ENCODE measurements at places on chromosomes 6 and 20. TPM values are rescaled to one million over a fixed set of nuclear protein-coding genes. Genes with fewer than 3 reads are reported as not detected.

GRCh38 chr20:53003420-53004154, 31.4 kb downstream of the TSHZ2 start:
- DNase-seq = no peak

GRCh38 chr6:164148788-164149187, 734.3 kb downstream of the QKI start:
- DNase-seq = peak; percentile 0

- no peak for DNase-seq
Observed at GRCh38 chr20:61345656-61346055, 93.6 kb downstream of the CDH4 start.

GRCh38 chr6:165110860-165111259, 198.5 kb downstream of the C6orf118 start:
- no peak for DNase-seq

Gene EBF4
- total RNA-seq = not detected

Gene WFDC13
- total RNA-seq = not detected

DNA sequence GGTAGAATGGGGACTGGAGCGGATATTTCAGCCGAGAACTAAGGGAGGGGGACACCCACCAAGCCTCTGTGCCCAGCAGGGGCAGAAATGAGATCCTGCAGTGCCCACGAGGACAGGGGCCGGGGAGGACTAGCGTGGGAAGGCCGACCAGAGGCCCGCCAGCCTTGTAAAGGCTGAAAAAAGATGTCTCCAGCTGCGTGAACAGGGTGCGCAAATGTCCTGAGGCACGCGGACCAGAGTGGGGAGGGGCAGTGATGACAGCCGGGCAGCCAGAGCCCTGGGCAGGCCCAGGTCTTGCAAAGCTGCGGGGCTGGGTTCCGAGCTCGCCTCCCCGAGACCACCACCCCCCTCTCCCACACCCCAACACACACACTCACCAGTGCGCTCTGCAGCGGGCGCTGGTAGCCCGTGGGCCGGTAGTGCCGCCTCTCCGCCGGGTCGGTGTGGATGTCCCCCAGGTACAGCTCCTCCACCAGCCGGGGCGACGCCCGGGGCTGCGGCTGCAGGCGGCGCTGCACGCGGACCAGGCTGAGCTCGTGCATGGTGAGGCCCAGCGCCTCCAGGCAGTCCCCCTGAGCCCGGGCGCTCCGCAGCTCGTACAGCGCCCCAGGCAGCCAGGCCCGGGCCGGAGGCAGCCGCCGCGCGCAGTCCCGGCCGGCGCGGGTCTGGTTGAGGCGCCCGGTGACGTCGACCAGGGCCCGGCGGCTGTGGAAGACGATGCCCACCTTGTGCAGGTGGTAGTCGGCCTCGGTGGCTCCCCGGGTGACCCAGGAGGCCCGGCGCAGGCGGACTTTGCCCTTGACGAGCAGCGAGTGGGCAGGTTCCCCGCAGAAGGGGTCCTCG, 48.2 kb downstream of the APCDD1L start:
- DNase-seq = no peak

DNA sequence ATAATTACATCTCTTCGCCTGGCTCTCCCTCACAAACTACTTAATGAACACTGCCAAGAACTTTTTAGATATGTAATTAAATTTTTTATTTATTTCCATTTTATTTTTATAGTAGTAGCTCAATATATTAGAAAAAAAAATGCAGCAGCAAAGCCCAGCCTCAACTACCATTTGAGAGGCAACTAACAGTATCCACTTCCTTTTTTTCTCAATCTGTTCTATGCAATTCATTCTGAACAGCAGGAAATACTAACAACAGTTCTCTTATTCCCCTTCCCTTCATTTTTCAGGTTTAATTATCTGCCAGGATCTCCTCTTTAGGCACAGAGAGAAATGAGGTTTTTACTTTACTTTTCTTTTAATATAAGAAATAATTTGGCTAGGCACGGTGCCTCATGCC, 112.7 kb downstream of the ZNF217 start:
- DNase-seq = no peak

Gene ULBP2
- 3.1 TPM for total RNA-seq

- DNase-seq = no peak
Observed at GRCh38 chr20:21342656-21343345, 39.7 kb downstream of the XRN2 start.

DNA sequence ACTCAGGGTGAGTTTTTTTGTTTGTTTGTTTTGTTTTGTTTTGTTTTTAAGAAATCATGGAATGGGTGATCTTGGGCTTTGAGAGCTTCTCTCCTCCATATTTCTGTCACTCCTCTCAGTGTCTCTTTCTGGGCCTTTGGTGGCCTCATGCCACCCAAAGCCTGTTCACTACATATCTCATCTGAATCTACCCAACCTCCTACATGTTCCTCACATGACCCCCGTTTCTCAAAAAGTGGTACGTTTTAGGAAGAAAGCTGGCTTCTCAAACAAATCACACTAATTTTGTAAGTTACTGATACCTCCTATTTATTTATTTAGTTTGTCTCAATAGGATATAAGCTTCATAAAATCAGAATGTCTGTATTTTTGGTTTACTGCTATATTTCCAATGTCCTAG, 80.0 kb downstream of the SESN1 start:
- DNase-seq = no peak

DNA sequence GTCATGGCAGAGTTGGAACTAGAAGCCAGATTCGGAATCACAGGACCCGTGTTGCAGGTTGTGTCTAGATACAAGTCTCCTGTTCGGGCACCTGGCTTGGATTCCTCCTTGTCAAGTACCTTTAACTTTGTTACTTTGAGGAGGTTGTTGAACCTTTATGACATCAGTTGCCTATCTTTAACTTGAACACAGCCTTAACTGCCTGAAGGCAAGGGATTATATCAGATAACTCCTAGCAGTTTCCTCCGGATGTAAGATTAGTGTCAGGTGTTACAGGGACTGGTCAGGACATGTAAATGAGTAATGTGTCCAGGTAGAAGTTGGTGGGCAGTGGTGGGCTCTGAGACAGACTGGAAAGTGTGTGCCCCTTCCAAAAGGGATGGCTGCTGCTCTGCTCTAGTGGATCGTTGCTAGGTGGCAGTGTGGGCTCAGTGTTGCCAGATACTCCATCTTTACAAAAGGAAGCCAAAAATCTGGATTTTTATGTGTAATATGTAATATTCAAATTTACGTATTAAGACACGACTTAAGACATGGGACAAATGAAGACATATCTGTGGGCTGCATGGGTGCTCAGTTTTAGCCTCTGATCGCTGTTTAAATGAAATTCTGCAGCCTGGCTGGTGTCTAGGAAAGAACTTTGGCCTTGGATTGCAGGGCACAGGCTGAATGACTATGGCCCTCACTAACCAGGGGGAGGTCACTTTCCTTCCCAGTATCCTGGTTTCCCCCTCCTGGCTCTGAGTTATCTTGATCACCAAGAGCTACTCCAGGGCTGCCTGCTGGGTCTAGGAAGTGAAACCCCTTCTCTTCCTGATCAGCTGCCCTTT, 27.1 kb downstream of the CHMP4B start:
- DNase-seq = peak; percentile 5

DNA sequence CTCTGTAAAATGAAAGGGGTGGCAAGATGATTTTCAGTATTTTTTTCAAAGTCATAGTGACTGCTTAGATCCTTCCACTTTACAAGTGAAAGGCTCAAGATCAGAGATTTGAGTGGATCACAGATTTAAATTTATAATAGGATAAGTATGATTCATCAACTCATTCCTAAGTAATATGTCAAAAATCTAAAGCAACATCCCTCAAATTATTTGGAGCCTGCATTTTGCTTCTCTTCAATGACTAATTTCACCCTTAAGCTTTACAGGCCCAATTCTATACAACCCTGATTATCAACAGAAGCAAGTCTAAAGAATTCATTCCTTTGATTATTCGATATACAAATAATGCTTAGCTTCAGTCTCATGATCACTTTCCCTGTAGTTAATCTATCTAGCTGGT, 93.9 kb upstream of the HEY2 start:
- DNase-seq = no peak
